Vagina (tissue), 2 donors: ENCODE measurements at places on chromosomes 2 and 18. TPM values are rescaled to one million over a fixed set of nuclear protein-coding genes. Genes with fewer than 3 reads are reported as not detected.

PHOSPHO2 gene
- total RNA-seq: 4.7 TPM

CNDP1 gene
- total RNA-seq: 9.8 TPM

MDH1 gene
- total RNA-seq: 124 TPM

GBX2 gene
- not detected for total RNA-seq

NAT8 gene
- not detected for total RNA-seq

MALL gene
- total RNA-seq: 56.7 TPM

HOXD1 gene
- total RNA-seq: 1.2 TPM

MC5R gene
- total RNA-seq: 0.74 TPM

BCL2 gene
- total RNA-seq: 18.7 TPM

C2orf81 gene
- 2.7 TPM for total RNA-seq

DCDC2C gene
- not detected for total RNA-seq

COL3A1 gene
- 123 TPM for total RNA-seq

REG1B gene
- total RNA-seq: not detected

LHCGR gene
- total RNA-seq: not detected

HAAO gene
- 5.9 TPM for total RNA-seq

CCDC150 gene
- total RNA-seq: 3.9 TPM
